T-cell (primary cell): ENCODE measurements at places on chromosomes 4 and X. TPM values are rescaled to one million over a fixed set of nuclear protein-coding genes. Genes with fewer than 3 reads are reported as not detected.

Gene SPANXN1
- not detected for total RNA-seq

Gene RAB9A
- total RNA-seq, result 21.0 TPM

Gene MAGEB5
- not detected for total RNA-seq

Gene SPIN2A
- total RNA-seq, result 1.5 TPM

Gene BST1
- 0.55 TPM for total RNA-seq

Gene HNRNPH2
- total RNA-seq, result 32.4 TPM

Gene TENT5D
- not detected for total RNA-seq

Gene SSX7
- not detected for total RNA-seq

Gene SEC24D
- 28.8 TPM for total RNA-seq

Gene P2RY4
- 0.46 TPM for total RNA-seq

DNA sequence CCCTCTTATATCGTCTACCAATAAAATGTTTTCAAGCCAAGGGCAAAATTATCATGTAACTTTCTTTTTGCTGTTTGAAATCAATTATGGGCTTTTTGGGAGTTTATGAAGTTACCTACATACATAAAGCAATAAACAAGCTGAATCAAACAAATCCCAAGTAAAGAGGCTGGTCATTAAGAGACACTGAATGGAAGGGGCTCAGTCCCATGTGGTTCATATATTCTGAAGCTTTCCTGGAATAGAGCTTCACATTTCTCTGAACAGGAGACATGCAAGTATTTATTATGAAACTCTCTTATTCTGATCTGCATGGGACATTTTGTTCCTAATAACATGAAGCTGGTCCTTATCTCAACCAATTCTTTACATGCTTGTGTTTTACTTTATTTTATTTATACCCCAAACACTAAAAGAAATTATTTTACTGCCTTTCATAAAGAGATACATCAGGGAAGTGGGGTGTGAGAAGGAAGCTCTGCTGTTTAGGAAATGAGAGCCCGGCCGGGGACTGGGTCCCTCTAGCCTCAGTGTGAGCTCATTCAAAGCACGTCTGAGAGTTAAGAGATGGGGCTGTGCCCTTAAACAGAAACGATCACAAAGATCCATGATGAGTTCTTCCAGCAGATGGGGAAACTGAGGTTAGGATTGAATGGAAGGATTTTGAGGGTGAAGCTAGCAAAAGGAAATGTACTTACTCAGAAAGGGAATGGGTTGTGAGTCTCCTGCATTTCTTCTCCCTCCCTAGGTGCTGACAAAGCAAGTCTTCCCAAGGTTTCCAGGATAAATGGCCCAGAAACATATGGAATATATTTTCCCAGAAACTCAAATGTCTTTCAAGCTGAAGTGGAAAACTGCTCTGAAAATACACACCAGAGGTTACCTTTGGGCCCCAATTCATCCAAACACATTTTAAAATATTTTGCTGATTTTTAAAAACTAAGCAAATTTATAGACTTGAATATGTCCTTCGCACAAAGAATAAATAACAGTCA is 93.1 kb upstream of the LNX1 start:
- DNase-seq, result no peak

- DNase-seq, result no peak
These were observed 90.2 kb upstream of the FAM241A start for GRCh38 chr4:112055100-112055499.

GRCh38 chr4:47526281-47526680 is 41.2 kb downstream of the ATP10D start:
- no peak for DNase-seq

- DNase-seq, result no peak
These were observed 22.0 kb downstream of the SMIM14 start for GRCh38 chr4:39616651-39617050.

- no peak for DNase-seq
These were observed 30.1 kb downstream of the GABRB1 start for GRCh38 chr4:47061435-47061834.

GRCh38 chrX:153900831-153901752 is 3.4 kb upstream of the AVPR2 start:
- DNase-seq, result peak; percentile 62

DNA sequence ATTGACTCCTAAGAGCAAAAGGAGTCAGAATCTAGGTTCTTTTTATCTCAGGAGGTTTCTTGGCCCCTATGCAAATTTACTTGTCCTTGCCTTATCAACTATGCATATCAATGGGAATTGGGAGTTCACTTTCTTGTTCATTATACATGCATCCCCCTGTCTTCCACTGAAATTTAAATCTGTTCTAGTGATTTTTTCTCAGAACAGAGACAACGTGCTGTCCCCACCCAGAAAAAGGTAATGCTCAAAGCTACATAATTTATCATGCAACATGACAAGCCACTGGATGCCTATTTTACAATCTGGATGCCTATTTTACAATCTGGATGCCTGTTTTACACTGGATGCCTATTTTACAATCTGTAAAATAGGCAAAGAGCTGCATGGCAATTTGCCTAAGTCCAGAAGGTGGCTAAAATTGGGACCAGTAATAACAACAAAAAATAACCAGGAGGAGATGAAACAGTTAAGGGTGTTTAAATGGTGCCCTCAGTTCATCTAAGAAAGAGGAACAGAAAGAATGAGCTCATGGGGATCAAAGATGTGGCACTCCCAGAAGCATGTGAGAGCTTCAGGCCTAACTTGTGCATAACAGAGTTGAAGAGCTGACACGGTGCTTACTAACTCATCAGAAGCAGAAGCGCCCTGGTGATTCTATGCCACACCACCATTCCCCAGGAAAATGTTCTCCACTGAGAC is 537.8 kb upstream of the BOD1L1 start:
- no peak for DNase-seq

- DNase-seq, result no peak
These were observed 283.1 kb downstream of the HNRNPD start for GRCh38 chr4:82090717-82091116.

DNA sequence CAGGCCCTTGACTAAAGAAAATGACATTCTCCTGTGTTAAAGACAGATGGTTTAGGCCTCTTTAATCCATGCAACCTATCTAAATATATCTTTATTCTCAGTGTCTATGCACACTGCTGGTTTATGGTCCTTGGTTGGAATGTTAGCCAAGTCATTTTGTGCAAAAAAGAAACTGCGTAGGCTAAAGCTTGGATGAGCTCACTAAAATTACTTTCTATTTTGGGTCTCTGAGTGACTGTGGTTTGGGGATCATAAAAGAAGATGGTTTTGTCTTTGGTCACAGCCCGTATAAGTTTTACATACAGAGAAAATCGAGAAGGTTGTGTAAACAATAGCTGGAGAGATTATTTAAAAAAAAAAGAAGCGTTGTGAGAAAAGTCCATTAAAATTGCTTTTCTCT is 443.6 kb downstream of the UBE2NL start:
- no peak for DNase-seq

- no peak for DNase-seq
These were observed 833 bp downstream of the FGD1 start for GRCh38 chrX:54494989-54495813.

- no peak for DNase-seq
These were observed 58.0 kb downstream of the PJA1 start for GRCh38 chrX:69107231-69107739.

GRCh38 chrX:9903146-9903545 is 64.0 kb upstream of the CLDN34 start:
- DNase-seq, result no peak

DNA sequence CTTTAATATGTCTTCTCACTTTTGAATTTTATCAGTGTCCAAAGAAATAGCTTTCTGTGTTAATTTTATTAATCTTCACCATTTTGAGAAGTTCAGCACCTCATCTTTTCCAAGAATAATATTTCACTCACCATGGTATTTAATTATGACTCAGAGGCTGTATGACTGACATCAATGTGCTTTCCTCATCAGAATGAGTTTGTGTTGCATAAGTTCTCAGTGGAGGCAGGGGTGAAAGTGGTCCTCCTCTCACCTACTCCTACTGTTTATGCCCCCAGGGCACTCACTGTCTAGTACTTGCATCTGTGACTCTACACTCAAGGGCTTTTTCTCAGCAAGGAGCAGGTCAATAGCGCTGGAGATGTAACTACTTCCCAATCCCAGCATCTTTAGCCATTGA is 905.3 kb upstream of the INTU start:
- DNase-seq, result no peak

DNA sequence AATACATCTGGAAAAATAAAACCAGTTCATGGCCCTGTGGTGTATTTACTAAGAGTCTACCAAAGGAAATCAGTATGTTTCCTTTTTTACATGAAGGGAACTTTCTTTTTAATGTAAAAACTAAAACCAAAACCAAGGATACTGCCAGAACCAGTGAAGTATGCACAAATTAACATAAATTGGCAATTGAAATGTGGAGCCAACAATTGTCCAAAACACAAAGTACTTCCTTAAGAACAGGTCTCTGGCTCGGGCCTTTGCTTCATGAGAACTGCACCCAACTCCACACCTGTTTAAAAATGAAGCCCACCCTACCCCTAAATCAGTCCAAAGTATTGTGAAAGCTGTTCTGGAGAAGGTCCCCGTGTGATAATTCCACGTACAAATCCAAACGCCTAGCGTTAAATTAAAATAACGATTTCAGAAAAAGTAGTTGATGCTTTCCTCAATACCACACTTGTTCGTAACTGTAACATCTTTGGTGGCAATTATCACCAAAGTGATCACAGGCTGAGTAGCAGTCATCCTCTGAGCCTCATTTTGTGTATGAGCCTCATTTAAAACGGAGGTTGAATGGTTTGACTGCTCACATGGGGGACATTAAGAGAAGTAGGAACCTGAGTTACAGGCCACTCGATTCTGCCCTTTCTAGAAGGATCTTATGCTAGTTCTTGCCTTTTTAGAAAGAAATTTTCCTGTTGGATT is 93.0 kb downstream of the GEMIN8 start:
- DNase-seq, result no peak

DNA sequence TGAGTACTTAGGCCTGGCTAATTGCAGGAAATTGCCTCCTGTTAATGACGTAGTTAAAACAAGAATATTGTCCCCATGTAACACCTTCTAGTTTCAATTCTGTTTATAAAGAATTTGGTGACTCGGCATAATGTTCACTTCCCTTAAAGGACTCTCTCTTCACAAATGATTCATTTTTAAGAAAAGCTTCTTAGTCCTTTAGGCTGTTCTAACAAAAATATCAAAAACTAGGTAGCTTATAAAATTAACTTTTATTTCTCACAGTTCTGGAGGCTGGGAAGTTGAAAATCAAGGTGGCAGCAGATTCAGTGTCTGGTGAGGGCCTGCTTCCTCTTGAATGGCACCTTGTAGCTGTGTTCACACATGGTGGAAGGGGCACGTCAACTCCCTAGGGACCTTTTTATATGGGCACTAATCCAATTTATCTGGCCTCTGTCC is 23.8 kb downstream of the COL25A1 start:
- no peak for DNase-seq

DNA sequence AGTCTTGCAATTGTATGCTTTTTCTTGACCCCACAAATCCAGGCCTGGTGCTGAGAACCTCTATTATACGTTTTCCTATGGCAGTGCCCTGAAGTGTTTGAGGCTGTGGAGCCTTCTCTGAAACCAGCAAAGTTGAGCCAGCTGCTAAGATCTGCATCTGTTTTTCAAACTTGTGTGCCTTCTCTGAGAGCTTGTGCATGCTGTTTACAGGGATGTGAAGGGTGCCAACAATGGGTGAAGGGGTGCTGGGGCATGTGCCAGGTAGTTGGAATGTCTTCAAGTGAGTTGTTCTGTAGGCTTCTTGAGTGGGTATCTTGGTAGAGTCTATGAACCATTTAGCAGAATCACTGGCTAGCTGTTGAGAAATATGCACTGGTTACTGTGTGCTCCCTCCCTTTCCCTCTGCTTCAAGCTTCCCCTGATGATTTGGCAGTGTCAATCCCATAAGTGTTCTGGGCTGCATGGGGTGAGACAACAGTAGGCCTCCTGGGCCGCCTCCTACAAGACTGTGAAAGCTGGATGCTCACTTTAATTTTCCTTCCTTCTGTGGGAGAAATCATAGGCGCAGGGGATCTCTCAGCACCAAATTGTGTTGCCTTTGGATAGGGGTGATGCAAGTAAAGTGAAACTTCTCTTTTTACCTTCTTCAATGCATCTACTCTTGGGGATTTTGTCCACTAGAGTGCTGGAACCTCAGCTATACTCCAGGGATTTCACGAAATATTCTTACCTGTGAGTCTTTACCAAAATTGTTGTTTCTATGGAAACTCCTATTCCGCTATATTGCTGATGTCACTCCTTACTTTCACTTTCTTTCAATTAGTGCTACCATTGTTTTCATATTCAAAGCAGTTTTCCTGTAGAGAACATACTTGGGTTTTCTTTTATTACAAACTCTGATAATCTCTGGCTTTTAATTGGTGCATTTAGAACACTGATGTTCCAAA is 30.0 kb downstream of the ITM2A start:
- DNase-seq, result no peak

GRCh38 chr4:108527723-108528122 is 92.7 kb upstream of the RPL34 start:
- DNase-seq, result no peak

GRCh38 chr4:48178931-48179330 is 44.9 kb upstream of the TXK start:
- DNase-seq, result no peak

DNA sequence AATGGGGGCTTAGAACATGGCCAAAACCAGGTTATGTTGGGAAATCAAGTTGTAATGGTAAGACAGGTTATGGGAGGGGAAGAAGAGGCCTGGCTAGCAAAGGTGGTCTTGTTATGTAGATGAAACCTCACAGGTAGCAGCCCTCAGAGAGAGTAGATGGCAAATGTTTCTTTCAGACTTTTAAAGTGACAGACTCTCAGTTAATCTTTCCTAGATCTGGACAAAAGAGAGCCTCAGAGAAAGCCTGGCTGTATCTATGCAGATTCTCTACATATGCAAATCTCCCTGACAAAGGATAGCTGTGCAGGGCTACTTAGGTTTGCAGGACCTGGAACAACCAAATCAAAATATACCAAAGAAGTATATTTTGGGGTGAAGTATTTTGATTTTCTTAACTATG is 284.1 kb upstream of the AMOT start:
- DNase-seq, result no peak

DNA sequence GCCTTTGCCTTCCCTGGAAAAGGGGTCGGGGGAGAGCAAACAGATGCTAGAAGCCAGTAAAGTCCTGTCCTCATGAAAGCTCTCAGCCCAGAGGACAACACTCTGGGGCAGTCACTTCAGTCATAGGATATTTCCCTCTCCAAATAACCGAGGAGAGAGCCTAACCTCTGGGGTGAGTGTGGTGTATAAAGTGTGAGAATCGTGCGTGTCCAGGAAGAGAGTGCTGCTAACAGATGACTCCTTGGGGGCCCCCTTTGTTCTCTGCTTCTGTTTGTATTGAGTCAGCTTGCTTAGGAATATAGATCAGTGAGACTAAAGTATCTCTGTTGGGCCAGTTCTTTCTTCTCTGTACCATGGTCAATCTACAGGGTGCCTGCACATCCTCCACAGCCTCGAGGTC is 247.2 kb downstream of the PALLD start:
- DNase-seq, result no peak

GRCh38 chr4:169756971-169757574 is 671 bp downstream of the HPF1 start:
- no peak for DNase-seq

DNA sequence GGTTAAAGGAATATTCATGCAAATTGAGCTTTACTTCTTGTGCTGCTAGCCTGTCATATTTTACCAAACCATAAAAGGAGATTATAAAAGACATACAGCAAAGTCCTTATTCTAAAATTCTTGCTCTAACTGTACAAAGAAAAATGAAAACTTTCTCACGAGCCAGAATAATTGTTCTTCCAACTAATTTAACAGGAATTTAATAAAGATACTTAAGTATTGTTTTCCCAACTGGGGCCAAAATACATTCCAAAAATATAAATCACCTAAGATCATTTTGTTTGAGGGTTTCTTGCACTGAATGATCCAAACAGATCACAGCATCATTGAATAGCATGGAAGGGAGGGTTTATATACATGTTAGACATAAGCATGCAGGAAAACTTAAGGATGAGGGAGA is 127.1 kb upstream of the PCDH18 start:
- no peak for DNase-seq
